Omental fat pad (tissue), 4 donors: ENCODE measurements at places on chromosomes 3 and 15. TPM values are rescaled to one million over a fixed set of nuclear protein-coding genes. Genes with fewer than 3 reads are reported as not detected.

GRCh38 chr15:42737529-42738328 is 801 bp upstream of the CDAN1 start:
- no peak for DNase-seq

DNA sequence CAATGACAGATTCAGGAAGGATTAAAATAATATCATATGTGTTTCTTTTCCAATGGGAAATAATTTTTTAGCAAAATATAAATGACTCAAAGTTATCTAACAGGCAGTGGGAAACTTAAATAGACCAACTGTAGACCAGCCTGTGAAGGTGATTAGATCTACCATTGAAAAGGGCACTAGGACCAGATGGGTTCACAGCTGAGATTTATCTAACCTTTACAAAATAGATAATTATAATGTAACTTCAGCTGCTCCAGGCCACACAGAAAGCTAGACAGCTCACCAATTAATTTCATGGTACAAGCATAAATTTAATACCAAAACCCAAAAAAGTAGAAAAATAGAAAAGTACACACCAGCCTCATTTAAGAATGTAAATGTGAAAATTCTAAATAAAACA is 240.4 kb upstream of the MRPL3 start:
- no peak for DNase-seq

DNA sequence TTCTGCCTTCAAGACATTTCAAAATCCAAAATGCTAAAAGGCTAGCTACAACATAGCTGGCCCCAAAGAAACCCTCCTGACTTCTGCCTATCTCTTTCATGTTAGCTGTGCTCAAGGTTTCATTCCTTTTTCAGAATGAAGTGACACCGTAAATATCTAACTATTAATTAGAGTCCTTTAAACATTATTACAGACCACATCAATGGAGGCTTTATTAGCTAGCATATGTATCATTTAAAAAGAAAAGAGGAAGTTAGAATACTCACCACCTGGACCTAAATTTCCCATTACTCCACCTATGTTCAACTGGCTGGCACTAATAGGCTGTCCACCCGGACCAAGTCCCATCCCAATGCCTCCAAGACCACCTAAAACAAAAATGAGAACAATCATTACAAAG is 24.6 kb downstream of the MYEF2 start:
- DNase-seq: no peak

GRCh38 chr3:115638991-115639390 is 15.7 kb downstream of the GAP43 start:
- DNase-seq: no peak

Gene UBE2Q2
- 45.3 TPM for total RNA-seq

Gene ROBO1
- total RNA-seq: 23.8 TPM

- DNase-seq: peak; percentile 70
Observed at GRCh38 chr3:50163572-50164455, 8.7 kb downstream of the SEMA3F start.

DNA sequence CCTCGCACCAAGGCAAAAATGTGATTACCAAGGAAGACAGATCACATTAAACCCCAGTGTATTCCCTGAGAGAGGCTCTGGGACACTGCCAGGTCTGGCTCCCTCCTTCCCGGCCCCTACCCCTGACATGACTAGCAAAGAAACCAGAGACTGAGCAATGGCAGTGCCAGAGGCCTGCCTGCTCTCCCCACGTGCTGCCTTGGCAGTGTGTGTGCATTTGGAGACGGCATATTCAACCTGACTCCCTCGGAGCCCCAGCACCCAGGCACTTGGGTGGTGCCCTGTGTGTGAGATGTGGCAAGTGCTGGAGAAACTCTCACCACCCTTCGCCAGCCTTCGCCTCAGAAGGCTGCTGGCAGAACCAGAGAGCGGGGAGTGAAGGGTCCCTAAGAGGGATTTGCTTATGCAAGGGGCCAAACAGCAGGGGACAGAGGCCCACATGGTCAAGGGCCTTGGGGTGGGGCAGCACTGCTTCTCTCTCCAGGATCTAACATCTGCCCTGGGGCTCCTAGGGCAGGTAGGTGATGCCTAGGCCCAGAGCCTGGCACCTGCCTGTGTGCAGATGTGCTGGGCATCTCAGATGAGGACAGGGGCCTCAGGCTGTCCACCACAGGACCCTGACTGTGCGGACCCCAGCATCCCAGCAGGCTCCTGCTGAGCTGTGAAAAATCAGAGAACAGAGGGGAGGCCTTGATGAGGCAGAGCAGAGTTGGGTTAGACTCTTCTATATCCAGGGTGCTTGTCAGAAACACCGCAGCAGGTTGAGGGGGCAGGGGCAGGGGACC is 23.6 kb upstream of the PLXNA1 start:
- no peak for DNase-seq

DNA sequence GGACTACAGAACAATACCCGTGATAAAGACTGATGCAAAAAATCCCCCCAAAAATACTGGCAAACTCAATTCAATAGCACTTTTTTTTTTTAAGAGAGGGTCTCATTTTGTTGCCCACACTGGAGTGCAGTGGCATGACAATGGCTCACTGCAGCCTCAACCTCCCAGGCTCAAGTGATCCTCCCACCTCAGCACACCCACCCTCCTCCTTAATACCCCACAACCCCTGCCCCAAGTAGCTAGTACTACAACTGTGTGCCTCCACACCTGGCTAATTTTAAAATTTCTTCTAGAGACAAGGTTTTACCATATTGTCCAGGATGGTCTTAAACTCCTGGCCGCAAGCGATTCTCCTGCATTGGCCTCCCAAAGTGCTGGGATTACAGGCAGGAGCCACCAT is 11.4 kb downstream of the TOP2B start:
- no peak for DNase-seq

Gene AGTR1
- total RNA-seq: 163 TPM
